ENCODE measurements at places on chromosomes 12 and 14.

DNA sequence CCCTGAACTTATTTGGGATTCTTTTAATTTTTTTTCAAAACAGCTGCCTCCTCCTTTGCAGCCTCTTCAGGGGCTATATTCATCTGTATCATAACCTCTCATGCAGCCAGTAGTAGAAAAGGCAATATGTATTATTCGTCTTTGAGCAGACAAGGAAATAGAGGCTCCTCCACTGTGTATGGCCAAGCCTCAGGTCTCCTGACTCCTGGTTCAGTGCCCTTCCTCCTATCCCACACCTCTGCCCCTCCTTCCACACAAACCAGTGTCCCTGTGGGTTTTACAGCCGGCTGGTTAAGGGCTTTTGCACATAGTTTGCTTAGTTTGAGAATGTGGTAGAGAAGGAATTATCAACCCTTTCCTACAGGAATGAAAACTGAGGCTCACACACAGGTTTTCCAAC, 8.8 kb upstream of the ACVRL1 start:
- no peak for DNase-seq

- DNase-seq: no peak
Observed at GRCh38 chr14:58631732-58632131, 6.0 kb upstream of the DACT1 start.

GRCh38 chr12:29698756-29699155, 85.0 kb downstream of the TMTC1 start:
- no peak for DNase-seq

GRCh38 chr12:55696796-55697462, 10.8 kb downstream of the ITGA7 start:
- DNase-seq: no peak

DNA sequence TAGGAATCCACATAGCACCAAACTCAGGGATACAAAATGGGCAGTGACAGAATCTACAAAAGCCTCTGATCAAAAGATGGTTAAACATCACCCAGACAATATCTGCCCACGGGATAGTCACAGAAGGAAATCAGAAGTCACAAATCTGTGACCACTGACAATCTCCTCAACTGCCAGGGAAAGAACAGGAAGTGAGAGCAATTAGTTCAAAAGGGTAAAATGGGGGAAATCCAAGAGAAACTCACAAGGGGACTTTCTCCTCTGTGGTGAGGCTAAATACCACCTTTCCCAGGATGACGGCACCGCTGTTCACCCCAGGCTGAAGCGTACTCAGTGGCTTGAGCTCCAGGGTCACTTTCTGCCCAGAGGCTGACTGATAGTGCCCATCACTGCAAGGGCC, 10.7 kb downstream of the TTC5 start:
- no peak for DNase-seq

GRCh38 chr14:94372021-94372605, 16.3 kb downstream of the SERPINA1 start:
- DNase-seq: no peak

- DNase-seq: no peak
Observed at GRCh38 chr12:80565271-80565670, 121.2 kb downstream of the PTPRQ start.

DNA sequence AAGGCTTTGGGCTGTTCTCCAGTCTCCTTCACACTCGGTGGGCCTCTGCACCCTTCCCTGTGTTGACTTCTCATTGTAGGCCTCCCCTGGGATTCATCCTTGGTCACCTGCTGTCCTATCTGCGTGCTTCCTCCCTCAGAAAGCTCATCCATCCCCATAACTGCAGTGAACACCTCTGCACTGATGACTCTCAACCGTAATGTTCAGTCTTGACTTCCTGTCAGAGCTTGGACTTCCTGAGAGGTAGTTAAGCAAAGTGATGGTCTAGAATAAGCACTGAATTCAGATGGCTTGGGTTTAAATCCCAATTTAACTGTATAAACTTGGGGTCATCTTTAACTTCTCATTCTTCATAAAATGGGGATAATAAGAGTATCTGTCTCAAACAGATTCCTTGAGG, 13.6 kb upstream of the MDM1 start:
- no peak for DNase-seq

DNA sequence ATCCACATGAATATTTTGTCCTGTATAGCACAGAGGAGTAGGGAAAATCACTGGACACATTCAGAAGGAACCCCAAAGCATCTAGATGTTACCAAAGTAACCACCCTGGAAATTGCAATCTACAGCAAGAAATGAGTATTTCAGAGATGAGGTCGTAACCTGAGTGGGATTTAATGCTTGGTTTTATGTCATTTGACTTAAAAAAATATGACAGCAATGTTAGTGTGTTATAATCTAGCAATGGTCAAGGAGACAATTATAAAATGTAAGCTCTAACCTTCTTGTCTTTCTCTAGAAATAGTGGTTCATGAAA, 256.6 kb downstream of the NAV3 start:
- DNase-seq: no peak

DNA sequence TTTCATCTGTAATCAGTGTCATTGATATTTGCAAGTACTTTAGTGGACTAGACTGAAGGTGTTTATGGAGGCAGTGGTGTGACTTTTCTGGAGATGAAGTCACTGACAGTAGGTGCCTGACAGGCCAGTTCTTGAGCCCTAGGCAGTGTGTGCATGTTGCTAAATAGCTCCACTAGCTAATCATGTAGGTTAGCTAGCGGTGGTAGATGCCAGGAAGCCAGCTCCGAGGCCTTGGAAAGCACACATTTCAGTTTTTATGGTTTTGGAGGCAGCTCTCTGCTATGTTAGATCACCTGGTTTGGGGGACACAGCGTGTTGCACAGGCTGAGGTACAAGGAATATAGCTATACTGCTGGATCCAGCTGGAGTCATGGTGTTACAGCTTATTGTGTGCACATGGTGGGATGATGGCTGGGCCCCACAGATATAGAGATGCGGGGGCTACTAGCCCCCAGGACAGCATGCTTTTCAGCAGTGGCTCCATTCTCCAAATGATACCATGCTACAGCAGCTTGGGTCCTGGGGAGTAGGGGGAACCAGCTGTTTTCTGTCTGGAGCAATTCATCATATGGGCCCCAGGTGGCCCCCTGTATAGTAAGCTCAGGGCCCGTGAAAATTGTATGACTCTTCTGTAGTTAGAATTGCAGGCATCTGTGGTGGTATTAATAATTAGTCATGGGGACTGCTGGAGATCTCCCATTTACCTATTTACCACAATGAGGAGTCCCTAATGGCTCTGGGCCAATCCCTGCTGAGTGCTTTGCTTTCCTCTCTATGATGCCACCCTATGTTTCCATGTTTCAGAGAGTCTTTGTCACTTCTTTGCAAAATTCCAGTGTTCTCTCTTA, 367.2 kb upstream of the LMO3 start:
- no peak for DNase-seq

GRCh38 chr14:64035143-64035542, 182.3 kb downstream of the SYNE2 start:
- no peak for DNase-seq

- no peak for DNase-seq
Observed at GRCh38 chr12:107477947-107478610, 207.5 kb upstream of the PWP1 start.

Measured in osteocyte (in vitro differentiated cells).